ENCODE measurements at places on chromosomes 12 and 14.

DNA sequence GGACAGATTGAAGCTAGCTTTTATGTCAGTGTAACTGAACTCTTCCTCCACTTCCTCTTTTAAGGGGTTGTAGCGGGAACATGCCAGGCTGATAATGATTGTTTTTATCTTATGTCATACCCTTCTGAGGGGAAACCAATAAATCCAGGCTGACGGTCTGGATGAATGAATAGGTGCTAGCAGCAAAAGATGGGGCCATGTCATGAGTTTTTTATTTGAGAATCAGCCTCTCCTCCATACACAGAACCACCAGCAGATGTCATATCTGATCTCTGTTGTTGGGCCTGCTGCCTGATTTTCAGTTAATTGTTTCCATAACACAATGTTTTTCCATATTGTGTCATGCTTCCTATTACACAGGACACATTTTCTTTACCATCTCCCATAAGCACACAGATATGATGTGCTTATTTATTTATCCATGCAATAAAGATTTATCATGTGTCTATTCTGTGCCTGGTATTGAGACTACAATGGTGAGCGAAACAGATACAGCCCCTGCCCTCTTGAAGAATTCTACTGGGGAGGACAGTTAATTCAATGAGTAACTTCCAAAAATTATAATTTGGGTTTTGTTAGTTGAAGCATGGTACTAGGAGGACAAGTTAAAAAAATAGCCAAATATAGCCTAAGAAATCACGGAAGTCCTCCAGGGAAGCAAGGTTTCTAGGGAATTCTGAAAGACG is 33.6 kb upstream of the CRY1 start:
- no peaks in the 10 kb centered on the region for H3K36me3 ChIP-seq
- H3K4me3 ChIP-seq, result no peak overlapping the region
- H3K4me1 ChIP-seq, result no peaks in the 10 kb centered on the region
- H3K27me3 ChIP-seq, result no peaks in the 10 kb centered on the region
- no peak for DNase-seq
- H3K27ac ChIP-seq, result no peak overlapping the region

- no peak for DNase-seq
- H3K4me1 ChIP-seq, result no peaks in the 10 kb centered on the region
- H3K27ac ChIP-seq, result no peak overlapping the region
Observed at GRCh38 chr12:58925111-58925611, 4.9 kb upstream of the LRIG3 start.

DNA sequence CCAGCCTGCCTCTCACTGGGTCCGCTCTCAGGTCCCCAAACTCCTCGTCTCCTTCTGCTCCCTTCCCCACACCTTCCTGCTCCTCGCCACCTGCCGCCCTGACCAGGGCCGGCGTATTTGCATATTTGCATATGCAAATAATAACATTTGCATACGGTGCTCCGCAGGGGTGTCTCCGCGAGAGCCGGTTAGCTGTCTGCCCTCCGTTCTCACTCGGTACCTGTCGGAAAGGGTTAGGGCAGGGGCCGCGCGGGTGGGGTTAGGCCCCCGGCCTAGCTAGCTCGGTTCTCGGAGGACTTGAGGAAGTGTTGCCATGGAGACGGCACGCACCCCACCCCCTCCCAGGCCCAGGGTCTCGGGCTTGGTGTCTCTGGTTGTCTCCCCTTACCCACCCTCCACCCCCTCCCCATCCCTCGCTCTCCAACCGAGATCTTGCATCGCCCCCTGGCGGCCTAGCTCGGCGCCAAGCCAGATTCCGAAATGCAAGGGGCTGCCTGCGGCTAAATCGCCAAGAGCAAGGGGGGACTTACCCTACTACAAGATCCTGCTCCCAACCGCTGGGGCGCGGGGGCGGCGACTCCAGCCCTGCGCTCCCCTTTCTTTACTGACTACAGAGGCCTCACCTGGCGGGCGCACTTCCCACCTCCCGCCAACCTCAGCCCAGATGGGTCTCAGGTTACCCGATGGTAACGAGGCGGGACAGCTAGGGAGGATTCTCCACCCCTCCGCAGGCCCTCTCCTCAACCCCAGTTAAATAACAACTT is 8.1 kb downstream of the STAC3 start:
- no peak overlapping the region for H3K27ac ChIP-seq
- no peak for DNase-seq
- peaks cover 27% of the 10 kb centered on the region for H3K27me3 ChIP-seq
- H3K4me1 ChIP-seq, result peaks cover 52% of the 10 kb centered on the region

- H3K27me3 ChIP-seq, result no peaks in the 10 kb centered on the region
- H3K4me3 ChIP-seq, result no peak overlapping the region
- DNase-seq, result no peak
- no peak overlapping the region for H3K27ac ChIP-seq
Observed at GRCh38 chr14:77579780-77580179, 36.7 kb downstream of the SPTLC2 start.

GRCh38 chr12:14901228-14901562 is 15.5 kb upstream of the MGP start:
- H3K4me1 ChIP-seq, result no peaks in the 10 kb centered on the region
- H3K27ac ChIP-seq, result peak overlapping the region; percentile 73
- H3K27me3 ChIP-seq, result no peaks in the 10 kb centered on the region
- H3K4me3 ChIP-seq, result no peak overlapping the region

DNA sequence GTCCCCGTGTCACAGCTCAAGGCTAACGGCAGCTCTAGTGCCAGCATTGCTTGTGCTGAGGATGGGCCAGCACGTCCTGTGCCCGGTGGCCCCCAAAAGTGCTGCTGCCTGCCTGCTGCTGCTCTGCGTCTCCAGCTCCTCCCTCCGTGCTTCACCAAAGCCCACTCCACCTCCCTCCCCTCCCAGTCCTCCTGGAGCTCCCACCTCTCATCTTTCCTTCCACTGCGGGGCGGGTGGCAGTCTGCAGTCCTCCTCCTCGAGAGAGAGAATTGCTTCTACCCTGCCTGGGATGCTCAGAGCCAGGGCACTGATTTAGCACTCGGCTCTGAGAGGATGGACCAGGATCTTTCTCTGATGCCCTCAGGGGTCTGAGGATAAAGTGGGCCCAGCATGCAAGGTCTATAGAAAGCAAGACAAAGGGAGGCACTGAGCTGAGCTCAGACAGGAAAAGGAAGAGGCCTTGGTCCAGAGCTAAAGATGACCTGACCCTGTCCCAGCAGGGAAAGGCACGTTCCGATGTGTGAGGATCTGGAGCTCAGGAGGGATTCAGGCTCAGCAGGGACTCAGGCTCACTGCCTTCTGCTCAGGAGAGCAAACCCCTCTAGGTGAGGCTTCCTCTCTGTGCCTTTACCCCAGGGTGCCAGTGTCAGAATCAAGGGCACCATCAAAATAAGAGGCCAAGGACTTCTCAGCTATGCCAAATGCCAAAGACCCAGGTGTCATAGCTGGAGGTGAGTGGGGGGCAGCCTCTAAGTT is 113.1 kb upstream of the FKBP4 start:
- no peak overlapping the region for H3K27ac ChIP-seq
- no peaks in the 10 kb centered on the region for H3K27me3 ChIP-seq
- H3K4me1 ChIP-seq, result no peaks in the 10 kb centered on the region
- no peak overlapping the region for H3K4me3 ChIP-seq
- no peak for DNase-seq

DNA sequence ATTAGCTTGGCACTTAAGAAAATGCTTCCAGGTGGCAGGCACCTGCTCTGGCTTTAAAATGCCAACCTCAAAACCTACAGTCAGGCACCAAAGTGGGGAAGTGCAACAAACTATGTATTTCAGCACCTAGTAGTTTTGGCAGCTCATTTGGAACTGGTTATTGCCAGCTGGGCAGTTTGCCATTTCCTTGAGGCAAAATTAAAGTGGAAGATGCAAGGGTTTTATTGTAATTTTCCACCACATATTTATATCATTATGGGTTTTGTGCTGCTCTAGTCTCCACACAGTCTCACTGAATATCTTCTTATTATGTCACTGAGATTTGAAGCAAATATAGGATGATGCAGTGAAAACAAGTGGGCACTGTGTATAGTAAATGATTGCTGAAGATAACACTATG is 117.0 kb downstream of the PRKD1 start:
- DNase-seq, result no peak
- H3K27me3 ChIP-seq, result no peaks in the 10 kb centered on the region
- H3K4me1 ChIP-seq, result peaks cover 6% of the 10 kb centered on the region
- no peak overlapping the region for H3K27ac ChIP-seq

DNA sequence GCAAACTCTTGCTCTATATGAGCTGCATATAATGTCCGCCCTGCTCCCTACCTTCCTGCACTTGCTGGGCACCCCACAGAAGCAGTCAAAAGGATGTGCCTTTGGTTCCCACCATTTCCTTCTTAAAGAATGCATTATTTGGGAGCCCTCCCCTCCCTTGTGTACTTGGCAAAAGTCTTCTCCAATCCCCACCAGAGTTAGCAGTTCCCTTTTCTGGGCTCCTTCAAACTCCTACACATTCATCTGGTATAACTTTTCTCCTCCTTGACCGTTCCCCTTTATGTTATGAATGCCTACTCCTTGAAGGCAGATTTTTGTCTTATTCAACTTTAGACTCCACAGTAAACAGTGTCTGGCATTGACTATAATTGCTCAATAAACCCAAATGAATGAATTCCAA is 27.8 kb downstream of the AREL1 start:
- DNase-seq, result no peak
- H3K27ac ChIP-seq, result no peak overlapping the region
- no peaks in the 10 kb centered on the region for H3K27me3 ChIP-seq
- H3K36me3 ChIP-seq, result peaks cover 67% of the 10 kb centered on the region
- no peaks in the 10 kb centered on the region for H3K4me1 ChIP-seq

GRCh38 chr14:57274551-57274950 is 5.8 kb downstream of the AP5M1 start:
- no peak for DNase-seq
- H3K36me3 ChIP-seq, result peaks cover 14% of the 10 kb centered on the region
- no peak overlapping the region for H3K4me3 ChIP-seq

- peak overlapping the region; percentile 15 for H3K4me3 ChIP-seq
- peaks cover 2% of the 10 kb centered on the region for H3K27me3 ChIP-seq
- H3K36me3 ChIP-seq, result no peaks in the 10 kb centered on the region
- no peak for DNase-seq
- no peak overlapping the region for H3K27ac ChIP-seq
Observed at GRCh38 chr14:21536418-21537089, 10.4 kb upstream of the SALL2 start.

DNA sequence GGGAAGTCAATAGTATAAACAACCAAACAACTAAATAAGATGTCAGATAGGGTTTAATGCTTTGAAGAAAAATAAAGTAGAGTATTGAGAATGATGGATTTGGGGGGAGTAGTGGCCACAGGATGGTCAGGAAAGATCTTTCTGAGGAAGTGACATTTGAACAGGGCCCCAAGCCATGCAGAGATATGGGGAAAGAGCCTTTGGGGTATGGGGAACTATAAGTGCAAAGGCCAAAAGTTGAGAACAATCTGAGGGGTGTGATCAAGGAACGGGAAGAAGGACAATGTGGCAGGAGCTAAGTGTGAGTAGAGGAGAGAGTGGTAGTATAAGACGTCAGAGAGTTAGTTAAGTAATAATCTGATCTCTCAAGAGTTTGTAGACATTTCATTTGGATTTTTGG is 1.3 kb downstream of the MRPS35 start:
- peaks cover 22% of the 10 kb centered on the region for H3K36me3 ChIP-seq
- no peaks in the 10 kb centered on the region for H3K27me3 ChIP-seq
- DNase-seq, result no peak
- H3K4me3 ChIP-seq, result peak overlapping the region; percentile 81
- no peak overlapping the region for H3K27ac ChIP-seq

GRCh38 chr12:77494296-77494695 is 336.4 kb upstream of the NAV3 start:
- no peaks in the 10 kb centered on the region for H3K36me3 ChIP-seq
- no peaks in the 10 kb centered on the region for H3K27me3 ChIP-seq
- no peak overlapping the region for H3K27ac ChIP-seq
- no peaks in the 10 kb centered on the region for H3K4me1 ChIP-seq
- no peak overlapping the region for H3K4me3 ChIP-seq
- no peak for DNase-seq

DNA sequence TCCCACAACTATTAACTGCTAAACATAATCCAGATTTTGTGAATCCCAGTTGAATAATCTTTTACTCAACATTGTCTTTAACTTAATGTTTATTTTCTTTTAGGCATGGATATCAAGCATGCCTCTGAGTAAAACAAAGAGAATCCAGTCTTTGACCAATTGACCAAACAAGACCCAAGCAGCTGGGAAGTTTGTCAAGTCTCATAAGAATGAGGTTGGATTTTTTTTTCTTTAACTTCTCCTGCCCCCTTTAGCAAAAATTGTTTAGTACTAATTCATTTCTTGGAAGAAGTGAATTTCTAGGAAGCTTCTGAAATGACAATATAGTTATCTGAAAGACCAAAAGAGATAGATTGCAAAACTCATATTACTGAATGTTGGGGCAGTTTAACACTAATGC is 89.9 kb downstream of the OTOGL start:
- H3K27ac ChIP-seq, result no peak overlapping the region
- H3K4me3 ChIP-seq, result no peak overlapping the region
- H3K36me3 ChIP-seq, result no peaks in the 10 kb centered on the region
- DNase-seq, result no peak
- H3K4me1 ChIP-seq, result peaks cover 6% of the 10 kb centered on the region
- no peaks in the 10 kb centered on the region for H3K27me3 ChIP-seq

- DNase-seq, result no peak
- no peak overlapping the region for H3K4me3 ChIP-seq
- no peaks in the 10 kb centered on the region for H3K27me3 ChIP-seq
- H3K36me3 ChIP-seq, result no peaks in the 10 kb centered on the region
Observed at GRCh38 chr14:33163600-33163999, 224.9 kb downstream of the NPAS3 start.

DNA sequence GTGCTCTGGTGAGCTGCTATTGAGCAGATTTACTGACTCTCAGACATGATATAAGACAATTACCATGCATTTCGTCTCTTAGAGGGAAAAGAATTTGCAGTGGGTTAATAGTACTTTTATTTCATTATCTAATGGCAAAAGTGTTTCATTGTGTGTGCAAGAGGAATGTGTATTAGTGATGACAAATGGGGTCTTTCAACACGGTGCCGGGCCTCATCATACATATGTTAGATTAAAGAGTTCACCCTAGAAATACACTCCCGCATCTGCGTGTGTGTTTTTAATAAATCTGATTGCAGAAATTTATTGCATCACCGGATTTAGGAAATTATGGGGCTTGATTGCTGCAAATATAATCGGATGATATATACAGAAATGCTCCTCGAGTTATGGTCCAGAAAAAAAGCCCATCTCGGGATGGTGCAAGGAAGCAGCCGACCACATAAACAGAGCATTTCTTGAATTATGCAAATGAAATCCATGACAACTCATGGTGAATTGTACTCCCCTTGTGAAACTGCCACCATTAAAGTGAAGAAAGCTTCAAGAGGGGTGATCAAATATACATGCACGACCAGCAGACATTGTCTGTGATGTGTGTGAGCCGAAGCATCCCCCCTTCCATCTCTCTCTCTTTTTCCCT is 156.0 kb downstream of the PHETA1 start:
- H3K36me3 ChIP-seq, result no peaks in the 10 kb centered on the region
- no peak overlapping the region for H3K27ac ChIP-seq
- DNase-seq, result no peak
- no peak overlapping the region for H3K4me3 ChIP-seq

- H3K4me3 ChIP-seq, result no peak overlapping the region
- DNase-seq, result no peak
- peaks cover 14% of the 10 kb centered on the region for H3K4me1 ChIP-seq
Observed at GRCh38 chr12:113469949-113470743, 1.5 kb downstream of the LHX5 start.

All from ascending aorta (tissue), 2 donors.